NCI-H1092 (cell line): ENCODE measurements at places on chromosomes 1 and 21.
A peak's percentile ranks its signal among the peaks of the same experiment; 100 is the strongest.

- DNase-seq, result no peak
Observed at GRCh38 chr1:78834201-78834741, 172.3 kb downstream of the ADGRL4 start.

GRCh38 chr1:29361686-29362085 lies 125.4 kb downstream of the PTPRU start:
- no peak for DNase-seq

- no peak for DNase-seq
Observed at GRCh38 chr21:16502273-16502672, 772.5 kb downstream of the USP25 start.

DNA sequence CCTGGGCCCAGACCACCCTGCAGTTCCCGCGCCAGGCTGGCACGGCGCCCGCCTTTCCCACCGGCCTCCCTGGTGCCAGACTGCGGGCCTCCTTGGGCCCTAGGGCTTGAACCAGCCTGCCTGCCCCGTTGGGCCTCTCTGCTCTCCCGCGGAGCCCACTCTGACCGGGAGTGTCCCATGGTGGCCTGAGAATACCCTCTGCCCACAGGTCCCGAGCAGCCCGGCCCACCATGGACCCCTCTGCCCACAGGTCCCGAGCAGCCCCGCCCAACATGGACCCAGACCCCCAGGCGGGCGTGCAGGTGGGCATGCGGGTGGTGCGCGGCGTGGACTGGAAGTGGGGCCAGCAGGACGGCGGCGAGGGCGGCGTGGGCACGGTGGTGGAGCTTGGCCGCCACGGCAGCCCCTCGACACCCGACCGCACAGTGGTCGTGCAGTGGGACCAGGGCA lies 7.9 kb downstream of the MIB2 start:
- no peak for DNase-seq

GRCh38 chr1:9326596-9326995 lies 33.9 kb downstream of the SPSB1 start:
- DNase-seq, result no peak

DNA sequence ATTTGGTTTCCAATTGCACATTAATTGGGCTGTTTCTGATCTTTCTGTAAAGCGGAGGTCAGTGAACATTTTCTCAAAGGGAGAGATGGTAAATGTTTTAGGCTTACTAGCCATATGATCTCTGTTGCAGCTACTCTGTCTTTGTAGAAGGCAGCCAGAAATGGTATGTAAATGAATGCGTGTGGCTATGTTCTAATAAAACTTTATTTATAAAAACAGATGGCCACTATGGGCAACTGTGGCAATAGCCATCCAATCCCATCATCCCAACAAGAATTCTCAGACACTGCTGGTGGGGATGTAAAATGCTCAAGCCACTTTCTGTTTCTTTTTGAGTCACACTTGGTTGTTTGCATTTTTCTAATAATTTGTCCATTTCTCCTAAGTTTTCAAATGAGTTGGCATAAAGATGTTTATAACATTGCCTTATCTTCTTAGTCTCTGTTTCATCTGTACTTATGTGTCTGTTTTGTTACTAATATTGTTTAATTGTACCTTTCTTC lies 448.8 kb upstream of the VAMP3 start:
- DNase-seq, result no peak

DNA sequence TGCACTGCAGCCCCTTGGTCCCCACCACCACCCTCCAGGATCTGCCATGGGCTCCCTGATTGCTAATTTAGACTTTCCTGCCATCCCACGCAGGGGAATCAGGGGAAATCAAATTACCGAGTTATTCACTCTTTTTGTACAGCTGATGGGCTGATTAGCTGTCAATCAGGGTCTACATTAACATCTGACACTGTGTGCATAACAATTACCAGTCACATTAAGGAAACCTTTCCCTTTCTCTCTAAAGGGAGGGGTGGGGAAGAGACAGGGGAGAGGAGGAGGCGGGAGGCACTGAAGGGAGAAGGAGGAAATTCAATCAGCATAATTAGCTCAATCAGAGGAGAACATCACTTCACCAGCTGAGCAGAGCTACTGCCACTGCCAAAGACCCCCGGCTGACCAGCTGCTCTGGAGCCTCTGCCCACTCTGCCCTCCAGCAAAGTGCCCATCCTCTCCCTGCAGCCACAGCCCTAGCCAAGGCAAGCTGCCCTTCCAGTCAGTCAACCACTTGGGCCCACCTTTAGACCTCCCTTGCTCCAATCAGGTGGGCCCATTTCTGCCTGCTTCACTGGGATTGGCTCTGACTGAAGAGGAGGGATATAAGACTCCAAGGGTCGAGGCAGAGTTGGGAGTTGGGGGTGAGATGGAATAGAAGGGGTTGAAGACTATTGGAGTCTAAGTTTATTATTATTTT lies 199.3 kb upstream of the ZC3H12A start:
- peak; percentile 47 for DNase-seq

GRCh38 chr1:185694081-185694480 lies 40.1 kb upstream of the HMCN1 start:
- DNase-seq, result no peak

DNA sequence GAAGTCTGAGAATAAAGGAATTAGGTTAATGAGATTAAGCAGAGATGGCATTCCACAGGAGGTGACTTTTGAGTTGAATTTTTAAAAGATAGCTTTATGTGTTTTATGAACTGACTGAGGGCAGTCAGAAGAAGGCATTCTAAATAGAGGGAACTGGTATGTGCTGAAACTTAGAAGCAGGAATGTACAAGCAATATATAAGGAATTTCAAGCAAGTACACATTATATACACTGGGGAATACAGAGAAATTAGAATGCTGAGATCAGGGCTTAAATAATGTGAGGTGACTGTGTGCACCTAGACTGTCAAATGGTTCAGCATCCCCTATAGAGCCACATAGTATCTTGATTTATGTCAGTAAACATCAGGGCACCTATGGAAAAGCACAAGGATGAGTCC lies 19.3 kb downstream of the WNT2B start:
- DNase-seq, result no peak

GRCh38 chr1:243598433-243598832 lies 251.6 kb downstream of the AKT3 start:
- DNase-seq, result no peak

- no peak for DNase-seq
Observed at GRCh38 chr1:36093929-36094328, 5.2 kb downstream of the ADPRS start.

DNA sequence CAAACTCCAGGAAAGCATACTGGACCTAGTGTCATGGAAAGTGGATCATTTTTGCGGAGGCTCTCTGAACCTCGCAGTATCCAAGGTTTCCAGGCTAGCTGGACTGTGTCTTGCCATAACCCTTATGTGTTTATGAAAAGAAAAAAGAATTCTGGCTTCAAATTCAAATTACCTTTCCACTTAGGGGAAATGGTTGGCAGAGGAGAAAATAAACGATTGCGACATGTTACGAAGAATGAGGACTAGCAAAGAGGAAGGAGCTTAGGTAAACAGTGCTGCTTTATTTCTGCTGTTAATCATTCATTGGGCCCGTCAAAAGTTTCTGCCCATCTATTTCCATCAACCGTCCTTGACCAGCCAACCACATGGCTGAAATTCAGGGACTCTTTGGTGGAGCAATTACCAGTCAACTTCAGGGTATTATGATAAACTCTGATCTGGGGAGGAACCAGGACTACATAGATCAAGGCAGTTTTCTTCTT lies at the start of gene C4BPA:
Gene C4BPA (plus strand): TSS at position 342 of the 482 bp plus-strand sequence. CDS start 8,793 bp downstream, outside the sequence.
- no peak for DNase-seq

DNA sequence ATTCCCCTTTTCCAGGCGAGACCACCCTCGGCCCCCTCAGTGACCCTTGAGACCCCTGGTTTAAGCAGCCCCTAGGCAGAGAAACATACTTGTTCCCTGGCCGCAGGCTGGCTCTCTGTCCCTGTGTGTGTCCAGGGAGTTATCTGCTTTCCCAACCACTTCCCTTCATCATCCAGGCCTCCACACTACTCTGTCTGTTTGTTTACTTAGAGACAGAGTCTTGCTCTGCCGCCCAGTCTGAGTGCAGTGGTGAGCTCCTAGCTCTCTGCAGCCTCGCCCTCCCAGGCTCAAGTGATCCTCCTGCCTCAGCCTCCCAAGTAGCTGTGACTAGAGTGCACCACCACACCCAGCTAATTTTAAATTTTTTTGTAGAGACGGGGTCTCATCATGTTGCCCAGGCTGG lies 5.8 kb upstream of the VWA1 start:
- no peak for DNase-seq

DNA sequence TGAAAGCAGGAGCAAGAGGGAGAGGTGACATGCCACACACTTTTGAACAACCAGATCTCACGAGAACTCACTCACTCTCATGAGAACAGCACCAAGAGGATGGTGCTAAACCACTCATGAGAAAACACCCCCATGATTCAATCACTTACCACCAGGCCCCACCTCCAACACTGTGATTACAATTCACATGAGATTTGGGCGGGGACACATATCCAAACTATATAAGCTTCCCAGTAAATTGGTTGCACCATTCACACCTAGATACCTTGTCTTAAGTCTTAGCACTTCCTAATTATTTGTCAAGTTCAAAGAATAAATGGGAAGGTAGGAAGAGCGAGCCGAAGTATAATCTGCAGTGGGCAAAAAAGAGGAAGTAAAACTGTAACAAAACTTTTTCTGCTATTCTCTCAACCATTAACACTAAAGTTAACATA lies 34.3 kb downstream of the AMY1C start:
- DNase-seq, result no peak

DNA sequence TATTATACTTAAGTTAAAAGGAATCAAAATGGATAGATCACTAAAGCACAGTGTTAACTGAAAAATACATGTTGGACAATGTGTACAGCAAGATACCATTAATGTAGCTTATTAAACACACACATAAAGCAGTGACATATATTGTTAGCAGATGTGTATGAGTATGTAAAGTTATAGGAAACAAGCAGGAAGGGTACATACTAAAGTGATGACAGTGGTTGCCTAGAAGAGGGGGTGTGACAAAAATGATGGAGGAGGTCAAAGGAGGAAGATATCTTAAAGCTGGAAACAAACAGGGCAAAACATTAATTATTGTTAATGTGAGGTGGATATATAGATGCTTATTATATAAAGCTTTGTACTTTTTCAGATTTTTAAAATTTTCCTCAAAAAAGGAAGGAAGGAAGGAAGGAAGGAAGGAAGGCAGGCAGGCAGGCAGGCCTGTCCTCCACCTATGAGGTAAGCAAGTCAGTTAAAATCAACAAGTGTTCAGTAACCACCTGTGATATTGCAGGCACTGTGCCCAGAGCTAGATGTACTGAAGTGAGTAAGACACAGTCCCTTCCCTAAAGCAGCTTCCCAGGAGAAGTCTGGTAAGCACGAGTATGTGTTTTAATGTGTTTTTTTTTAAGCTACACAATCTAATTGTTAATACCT lies 252.9 kb upstream of the NR5A2 start:
- no peak for DNase-seq

DNA sequence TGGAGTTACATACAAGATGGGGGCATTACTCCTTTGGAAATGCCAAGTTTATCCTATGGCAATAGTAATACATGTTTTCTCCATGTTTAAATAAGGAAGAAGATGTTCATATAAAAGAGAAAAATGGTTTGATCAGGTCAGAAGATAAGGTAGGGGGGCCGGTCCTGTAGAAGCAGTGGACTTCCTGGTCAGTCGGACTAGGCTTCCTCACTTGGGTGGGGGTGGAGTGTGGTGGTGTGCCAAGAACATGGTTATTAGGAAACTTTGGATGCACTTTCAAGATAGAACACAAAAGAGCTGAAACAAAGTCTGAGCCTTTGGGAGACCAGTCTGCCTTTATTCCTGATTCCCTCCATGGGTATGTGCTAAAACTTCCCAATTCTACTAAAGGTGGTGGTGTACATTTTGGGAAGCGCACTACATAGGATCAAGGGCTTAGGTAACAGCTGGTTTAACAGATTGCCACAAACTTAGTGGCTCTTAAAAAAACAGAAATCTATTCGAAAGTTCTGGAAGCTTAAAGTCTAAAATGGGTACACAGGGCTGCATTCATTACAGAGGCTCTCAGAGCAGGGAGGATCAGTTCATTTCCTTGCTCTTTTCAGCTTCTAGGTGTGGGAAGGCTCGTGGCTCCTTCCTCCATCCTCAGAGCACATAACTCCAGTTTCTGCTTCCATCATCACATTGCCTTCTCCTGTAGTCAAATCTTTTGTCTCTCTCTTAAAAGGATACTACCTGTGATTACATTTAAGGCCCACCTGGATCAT lies 64.6 kb downstream of the KDM1A start:
- no peak for DNase-seq

DNA sequence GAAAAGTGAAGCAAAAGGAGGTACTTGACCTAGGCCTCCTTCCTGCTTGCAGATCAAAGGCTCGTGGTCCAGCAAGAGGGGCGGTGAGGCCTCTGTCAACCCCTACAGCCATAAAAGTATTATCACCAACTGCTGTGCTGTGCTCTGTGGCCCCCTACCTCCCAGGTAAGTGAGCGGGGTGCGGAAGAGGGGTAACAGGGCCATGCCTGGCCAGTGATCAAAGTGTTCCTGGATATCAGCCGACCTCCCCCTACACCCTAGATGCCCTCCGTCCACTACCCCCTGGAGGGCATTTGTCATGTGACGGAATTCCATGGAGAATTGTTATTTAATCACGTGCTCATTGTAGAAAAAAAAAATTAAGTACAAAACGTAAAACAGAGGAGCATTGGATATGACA lies 10.2 kb upstream of the SFN start:
- no peak for DNase-seq

GRCh38 chr1:65299328-65299727 lies 10.0 kb upstream of the DNAJC6 start:
- no peak for DNase-seq
